ENCODE measurements at places on chromosomes 12 and 14.

GRCh38 chr12:74914378-74914777 is 295.3 kb downstream of the KCNC2 start:
- no peak for DNase-seq

DNA sequence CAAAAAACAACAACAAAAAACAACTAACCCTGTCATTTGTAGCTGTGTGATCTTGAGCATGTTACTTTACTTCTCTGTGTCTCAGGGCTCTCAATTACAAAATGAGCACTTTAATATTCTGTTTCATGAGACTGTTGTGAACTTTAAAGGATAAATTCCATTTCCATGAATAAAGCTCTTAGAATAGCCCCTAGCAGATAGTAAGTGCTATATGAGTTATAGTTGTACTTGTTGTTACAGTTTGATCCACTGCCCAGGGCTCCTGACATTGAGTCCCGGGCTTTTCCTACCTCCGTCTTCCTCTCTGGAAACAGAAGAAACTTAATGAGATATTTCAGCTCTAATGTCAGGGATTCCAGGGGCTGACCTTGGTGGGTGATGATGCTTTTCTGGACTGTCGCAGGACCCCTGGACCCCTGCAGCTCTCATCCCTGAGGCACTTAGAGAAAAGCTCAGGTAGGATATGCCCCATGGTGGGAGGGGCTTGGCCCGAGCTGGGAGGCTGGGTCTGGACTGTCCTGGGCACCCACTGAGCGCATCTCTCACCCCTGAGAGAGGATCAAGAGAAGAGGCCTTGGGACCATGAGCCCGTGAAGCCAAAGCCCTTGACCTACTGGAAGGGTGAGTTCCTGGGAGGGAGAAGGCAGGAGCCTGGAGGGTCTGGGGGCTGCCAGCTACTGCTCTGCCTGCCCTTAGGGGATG is 5.1 kb downstream of the P3H3 start:
- DNase-seq = no peak

GRCh38 chr14:69002069-69002468 is 23.0 kb upstream of the ACTN1 start:
- DNase-seq = no peak

- DNase-seq = no peak
Observed at GRCh38 chr14:89912667-89913211, 41.8 kb downstream of the EFCAB11 start.

DNA sequence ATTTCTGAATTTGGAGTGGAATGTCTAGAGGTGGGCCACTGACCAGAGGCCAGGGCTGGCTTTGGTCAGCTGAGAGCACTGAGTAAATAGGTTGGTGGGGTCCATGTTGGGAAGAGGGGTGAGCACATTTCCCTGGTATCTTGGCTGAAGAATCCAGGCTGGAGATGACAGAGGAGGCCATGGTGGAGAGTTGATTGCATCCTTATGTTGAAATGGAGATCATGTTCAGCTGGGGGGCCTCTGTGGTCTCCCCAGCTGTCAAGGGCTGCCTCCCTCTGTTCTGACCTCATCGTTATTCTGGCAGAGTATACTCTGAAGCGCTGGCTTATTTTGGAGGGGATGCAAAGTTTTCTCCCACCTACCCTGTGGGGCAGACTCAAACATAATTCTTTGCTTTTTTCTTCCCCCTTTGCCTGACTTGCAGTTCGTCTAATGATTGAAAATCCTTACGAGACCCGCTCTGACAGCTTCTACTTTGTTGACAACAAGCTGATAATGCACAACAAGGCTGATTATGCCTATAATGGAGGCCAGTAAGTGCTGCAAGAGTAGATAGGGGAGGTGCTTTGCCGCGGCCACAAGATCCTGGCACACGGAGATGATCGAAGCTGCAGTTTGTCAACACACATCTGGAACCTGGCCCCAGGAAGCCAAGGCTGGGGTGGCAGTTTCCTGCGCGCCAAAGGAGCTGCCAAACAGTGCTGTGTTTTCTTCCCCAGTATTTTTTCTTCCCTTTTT is 6.0 kb upstream of the ACADS start:
- no peak for DNase-seq

Data from SIG-M5 (cell line).